ENCODE measurements at places on chromosomes 13 and 19.

DNA sequence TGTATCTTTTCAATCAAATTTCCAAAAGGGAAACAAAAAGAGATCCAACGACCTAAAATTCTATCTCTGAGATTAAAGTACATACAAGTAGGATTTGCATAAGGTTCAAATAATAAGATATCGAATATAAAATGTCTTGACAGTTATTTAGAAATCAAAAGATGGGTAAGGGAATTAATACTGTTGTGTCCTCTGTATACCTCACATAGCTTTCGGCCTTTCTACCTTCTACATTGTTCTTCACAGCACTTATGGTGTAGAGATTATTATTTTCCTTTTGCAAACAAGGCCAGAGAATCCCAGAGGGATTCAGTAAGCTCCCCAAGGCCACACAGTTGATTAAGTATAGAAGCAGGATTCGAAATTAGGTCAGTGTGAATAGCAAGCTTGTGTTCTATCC, 403.6 kb downstream of the SPRY2 start:
- no peak for DNase-seq

DNA sequence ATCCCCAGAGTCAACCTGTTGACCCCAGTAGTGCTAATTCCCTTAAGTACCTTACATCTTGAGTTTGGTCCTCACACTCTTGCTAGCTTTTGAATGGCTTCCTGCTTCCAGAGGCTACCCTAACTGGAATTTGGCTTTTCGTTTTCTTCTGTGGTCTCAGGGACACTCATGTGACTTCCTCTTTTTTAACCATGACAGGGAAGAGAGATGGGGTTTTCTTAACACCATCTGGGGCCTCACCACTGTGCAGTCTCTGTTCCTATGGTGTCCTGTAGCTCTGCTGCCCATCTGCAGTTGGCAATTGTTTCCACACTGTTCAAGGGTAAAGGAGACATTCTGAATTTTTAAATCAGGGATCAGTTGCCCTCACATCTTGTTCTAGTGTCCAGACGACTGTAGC, 66.7 kb downstream of the SLC10A2 start:
- no peak for DNase-seq

GRCh38 chr19:19510432-19510831, 4.9 kb downstream of the TSSK6 start:
- no peak for DNase-seq

DNA sequence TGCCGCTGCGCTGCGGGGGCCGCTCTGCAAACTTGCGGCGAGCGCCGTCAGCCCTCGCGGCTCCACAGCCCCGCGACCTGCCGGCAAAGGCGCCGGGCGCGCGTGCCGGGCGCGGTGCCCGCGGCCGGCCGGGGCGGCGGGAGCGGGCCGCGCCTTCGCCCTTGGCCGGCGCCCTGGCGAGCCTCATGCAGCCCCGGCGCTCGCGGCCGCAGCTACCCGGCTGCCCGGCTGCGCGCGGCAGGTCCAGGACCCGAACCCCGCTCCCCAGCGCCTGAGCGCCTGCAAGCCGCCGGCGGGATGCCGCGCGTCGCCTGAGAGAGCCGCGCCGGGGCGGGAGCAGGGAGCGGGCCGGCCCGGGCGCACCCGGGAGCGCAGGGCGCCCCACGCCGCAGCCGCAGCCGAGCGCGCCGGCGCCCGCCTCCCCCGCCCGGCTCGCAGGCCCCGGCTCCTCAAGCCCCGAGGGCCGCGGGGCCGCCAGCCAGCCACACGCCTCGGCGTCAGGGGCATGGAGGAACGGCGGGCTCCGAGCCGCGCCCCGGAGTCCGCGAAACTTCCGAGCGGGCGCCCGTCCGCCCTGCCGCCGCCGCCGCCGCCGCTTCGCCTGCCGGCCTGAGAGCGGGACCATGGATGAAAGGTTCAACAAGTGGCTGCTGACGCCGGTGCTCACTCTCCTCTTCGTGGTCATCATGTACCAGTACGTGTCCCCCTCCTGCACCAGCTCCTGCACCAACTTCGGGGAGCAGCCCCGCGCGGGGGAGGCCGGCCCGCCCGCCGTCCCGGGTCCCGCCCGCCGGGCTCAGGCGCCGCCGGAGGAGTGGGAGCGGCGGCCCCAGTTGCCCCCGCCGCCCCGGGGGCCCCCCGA, 564 bp downstream of the HS6ST3 start:
- DNase-seq = peak; percentile 23

DNA sequence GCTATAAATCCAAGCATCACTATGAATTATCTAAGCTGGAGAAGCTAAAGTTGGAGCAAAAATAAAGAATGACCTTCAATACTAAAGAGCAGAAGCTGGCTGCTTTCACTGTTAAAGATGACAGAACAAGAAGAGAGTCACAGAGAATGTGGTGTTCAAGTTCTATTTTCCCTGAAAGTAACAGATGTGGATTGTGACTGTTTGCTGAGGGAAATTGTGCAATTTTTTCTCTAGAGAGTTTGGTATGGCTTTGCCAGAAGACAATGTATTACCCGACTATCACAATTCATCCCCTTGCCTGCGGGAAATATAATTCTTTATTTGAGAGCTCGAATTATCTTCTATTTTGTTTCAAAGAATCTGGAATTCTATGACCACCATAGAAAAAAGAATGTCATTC, 83.1 kb downstream of the TNFSF13B start:
- DNase-seq = peak; percentile 27

GRCh38 chr19:46291829-46292228, 5.0 kb upstream of the HIF3A start:
- no peak for DNase-seq

Data from tongue (tissue), 3 donors.